Mesangial cell (primary cell): ENCODE measurements at places on chromosomes 11 and 22. TPM values are rescaled to one million over a fixed set of nuclear protein-coding genes. Genes with fewer than 3 reads are reported as not detected.

The KIRREL3 gene
- total RNA-seq, result 2.2 and 7.2 TPM in 2 replicates

The SMIM35 gene
- not detected in 2 replicates for total RNA-seq

The YAP1 gene
- 140 and 143 TPM in 2 replicates for total RNA-seq

The SLC17A6 gene
- not detected in 2 replicates for total RNA-seq

The SLC16A8 gene
- total RNA-seq, result 0.51 TPM in 1 of 2 replicates, not detected in the other

The OR4A15 gene
- total RNA-seq, result not detected in 2 replicates

The LIF gene
- 42.5 and 60.8 TPM in 2 replicates for total RNA-seq

The SLC22A25 gene
- not detected in 2 replicates for total RNA-seq

The SLC5A4 gene
- 0.13 TPM in 1 of 2 replicates, not detected in the other for total RNA-seq

The KDM4D gene
- total RNA-seq, result 1.8 TPM in 2 replicates

The ART1 gene
- total RNA-seq, result not detected in 2 replicates

The PATE4 gene
- not detected in 2 replicates for total RNA-seq

The NARS2 gene
- 10.3 and 19.4 TPM in 2 replicates for total RNA-seq

The OPCML gene
- total RNA-seq, result under 0.01 and 0.51 TPM in 2 replicates

The MOGAT2 gene
- not detected in 2 replicates for total RNA-seq

The MS4A4E gene
- total RNA-seq, result not detected in 2 replicates
